ENCODE measurements at places on chromosomes 4 and X.

GRCh38 chr4:16160457-16160856, 65.8 kb downstream of the TAPT1 start:
- no peak for DNase-seq

- no peak for DNase-seq
Measured at GRCh38 chr4:74658116-74658515, 136.2 kb downstream of the BTC start.

- DNase-seq, result peak; percentile 41
Measured at GRCh38 chr4:157664726-157665125, 444.2 kb downstream of the GRIA2 start.

DNA sequence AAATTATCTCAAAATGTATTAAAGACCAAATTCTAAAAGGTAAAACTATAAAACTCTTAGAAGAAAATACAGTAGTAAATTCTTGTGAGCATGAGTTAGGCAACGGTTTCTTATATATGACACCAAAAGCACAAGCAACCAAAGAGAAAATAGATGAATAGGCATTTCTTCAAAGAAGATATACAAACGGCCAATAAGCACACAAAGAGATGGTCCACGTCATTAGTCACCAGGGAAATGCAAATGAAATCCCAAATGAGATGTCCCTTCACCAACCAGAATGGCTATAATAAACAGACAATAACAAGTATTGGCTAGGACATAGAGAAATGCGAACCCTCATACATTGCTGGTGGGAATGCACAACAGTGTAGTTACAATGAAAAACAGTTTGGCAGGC, 44.6 kb downstream of the RAB33A start:
- no peak for DNase-seq

GRCh38 chr4:82776925-82777542, 21.6 kb downstream of the SCD5 start:
- DNase-seq, result no peak

DNA sequence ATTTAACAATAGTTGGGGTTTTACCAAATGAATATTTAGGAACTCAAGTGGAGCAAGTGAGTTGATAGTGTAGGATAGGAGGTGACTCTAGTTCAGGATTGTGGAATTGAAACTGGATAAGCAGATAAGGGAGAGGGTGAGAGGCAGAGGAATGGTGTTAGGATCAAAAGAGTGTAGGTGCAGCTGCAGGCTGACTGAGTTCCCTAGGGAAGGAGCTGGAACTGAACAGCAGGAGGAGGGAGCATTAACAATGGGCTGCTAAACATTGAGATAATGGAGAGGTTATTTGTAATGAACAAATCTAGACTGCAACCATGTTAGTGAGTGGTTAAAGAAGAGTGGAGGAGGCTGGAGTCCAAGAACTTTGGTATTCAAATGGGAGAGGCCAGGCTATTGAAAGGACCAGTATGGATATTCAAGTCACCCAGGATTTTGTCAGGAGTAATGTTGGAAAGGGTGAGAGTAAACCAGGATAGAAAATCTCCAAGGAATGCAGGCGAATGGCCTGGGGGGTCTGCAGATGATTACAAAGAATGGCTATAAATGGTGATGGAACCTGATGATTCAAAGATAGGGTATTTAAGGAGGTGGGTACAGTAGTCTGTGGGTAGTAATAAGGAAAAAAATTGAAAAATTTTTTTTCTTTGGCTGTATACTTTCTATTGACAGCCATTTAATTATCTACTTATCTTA, 497.1 kb upstream of the TENM3 start:
- no peak for DNase-seq

DNA sequence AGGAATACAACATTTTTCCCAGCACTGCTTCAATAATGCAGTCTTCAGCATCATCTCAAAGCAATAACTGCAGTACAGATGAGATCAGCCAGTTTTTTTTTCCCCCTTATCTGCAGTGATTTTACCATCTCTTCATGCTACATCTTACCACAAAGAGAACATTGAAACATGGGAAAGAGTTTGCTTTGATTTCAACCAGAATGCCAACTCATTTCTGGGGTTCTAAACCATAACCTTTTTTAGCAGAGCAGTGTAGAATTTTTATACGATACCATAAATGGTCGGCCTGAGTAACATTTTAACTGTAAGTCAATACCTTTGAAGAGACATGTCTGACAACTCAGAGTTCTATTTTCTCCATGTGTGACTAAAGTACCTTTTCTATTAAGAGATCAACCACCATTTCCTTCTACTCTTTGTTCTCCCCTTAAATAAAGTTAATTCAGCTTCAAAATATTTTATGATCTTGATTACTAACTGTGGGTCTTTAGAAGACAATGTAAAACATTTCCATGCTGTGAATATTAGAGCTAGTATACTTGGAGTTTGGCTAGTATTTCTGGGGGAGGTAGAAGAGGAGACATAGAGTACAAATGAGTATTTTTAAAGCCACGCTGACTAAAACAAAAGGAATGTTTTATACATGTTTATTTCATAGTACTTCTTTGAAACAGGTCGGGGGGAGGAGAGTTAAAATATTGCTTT, 69.1 kb downstream of the TET2 start:
- no peak for DNase-seq

DNA sequence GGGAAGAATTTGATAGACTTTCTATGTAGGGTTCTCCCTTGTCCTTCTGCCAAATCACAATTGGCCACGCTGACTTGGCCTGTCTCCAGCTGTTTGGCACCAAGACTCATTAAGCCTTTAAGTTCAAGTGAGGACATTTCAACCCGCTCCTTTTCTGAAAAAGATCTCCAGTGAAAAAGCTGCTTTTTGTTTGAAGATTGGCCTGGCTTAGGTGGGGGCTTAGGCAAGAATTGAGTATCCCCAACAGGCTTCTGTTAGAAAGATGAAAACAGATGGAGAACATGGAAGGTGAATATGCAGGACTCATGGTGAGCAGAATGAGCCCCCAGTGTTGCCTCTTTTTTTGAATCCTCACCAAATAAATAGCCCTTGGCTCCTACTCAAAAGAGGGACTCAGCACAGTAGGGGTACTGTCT, 28.5 kb upstream of the LIMCH1 start:
- DNase-seq, result no peak

DNA sequence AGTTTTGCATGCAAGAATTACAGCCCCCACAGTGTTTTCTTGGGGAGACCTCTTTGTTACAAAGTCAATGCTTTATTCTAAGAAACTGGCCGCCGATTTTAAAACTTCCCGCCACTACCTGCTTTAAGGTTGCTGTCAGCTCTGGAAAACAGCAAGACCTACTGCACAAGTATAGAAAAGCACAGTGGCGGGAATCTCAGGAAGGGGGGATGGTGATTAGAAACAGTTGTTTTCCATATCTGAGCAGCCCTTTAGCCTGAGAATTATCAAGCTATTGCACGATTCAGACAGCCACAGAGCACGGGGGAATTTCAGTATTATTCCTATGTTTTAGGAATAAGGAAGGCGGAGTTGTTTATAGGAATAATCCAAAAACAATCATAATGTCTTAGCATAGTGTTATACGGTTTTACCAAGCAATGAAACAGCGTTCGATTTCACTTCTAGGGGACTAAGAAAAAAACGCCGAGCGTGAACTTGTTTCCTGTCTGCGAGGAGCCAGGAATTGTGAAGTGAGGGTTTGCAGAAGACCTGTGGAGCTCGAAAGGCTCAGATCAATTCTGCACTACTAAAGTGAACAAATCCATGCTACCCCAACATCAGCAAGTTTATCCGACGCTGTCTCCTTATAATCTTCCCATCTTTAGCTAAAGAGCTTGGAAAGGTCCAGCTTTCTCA, 81.3 kb downstream of the HMGN5 start:
- DNase-seq, result no peak

DNA sequence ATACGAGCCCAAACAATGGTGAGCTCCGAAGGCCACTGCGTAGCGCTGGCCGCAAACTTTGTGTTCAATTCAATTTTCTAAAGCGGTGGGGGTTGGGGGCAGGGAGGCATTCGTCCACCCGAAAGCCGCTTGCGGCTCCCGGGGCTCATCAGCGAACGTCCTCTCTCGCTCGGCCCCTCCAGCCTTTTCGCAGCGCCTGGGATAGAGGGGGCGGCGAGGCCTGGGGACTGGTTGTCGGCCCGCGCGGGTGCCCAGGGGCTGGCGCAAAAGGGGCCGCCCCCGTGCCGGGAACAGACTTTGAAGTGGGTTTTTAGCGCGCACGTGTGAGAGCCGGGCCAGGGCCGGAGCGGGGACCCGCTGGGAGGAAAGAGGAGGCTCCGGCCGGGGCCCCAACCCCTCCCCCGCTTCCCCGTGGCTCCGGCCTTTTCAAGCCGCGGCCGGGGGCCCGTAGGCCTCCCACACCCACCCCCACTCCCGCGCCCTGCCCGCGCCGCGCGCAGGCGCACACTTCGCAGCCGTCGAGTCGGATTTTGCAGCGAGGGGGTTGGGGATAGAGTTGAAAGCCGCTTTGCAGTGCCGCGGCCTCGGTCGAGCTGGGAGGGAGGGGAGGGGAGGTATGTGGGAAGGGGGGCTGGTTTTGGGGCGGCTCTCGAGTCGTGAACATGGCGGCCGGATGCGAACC, 8.3 kb downstream of the ZIC3 start:
- DNase-seq, result no peak

DNA sequence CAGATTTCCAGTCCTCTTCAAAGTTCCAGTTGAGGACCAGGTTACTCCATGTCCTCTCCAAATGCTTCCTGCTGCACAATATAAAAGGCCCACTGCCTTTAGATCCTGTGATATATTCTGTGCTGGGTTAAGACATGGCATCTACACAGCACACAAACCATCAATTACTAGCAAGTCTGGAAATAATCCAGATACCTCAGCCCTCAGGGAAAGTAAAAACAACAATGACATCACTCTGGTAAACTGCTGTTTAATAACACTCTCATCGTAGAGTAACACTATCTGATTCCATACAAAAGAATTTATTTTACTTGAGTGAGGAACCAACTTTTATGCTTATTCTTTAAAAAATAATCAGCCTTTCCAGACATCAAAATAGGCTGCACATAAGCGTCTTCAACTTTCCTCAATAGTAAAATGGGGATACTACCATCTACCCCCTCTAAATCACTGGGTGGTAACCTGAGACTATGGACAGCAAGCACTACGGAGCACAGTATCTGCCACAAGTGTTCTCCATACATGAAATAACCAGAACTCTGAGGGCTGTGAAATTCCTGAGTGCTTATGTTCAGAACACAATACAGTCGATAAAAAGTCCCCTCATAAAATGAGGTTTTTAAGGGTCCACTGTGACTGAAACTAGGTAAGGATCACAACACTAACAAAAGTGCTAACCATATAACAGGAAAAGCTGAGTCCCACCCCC, 53.4 kb downstream of the ABCG2 start:
- DNase-seq, result peak; percentile 26

DNA sequence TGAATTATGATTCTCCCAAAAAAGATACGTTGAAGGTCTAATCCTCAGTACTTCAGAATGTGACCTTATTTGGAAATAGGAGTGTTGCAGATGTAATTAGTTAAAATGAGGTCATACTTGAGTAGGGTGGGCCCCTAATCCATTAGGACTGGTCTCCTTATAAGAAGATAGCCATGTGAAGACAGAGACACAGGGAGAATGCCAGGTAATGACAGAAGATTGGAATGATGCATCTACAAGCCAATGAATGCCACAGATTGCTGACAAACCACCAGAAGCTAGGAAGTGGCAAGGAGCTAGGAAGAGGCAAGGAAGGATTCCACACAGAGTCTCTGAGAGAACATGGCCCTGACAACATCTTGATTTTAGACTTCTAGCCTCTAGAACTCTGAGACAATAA, 7.4 kb upstream of the RPS6KA3 start:
- DNase-seq, result no peak

DNA sequence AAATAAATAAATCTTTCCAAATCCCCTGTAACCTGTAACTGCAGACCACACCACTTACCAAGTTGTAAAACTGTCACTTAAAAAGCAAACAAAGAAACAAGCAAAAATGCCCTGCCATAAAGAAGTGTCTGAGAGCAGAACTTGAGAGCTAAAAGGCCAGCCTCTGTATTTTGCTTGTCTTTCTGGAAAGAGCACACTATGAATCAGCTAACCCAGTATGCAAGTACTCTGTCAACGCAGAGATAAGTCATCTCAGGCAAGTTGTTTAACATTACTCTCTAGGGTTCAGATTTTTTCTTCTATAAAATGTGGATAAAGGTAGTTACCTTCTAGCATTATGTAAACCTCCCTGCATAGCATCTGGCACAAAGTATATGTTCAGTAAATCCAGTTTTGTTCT, 134.8 kb downstream of the HS3ST1 start:
- DNase-seq, result no peak

GRCh38 chr4:88318751-88319350, 34.5 kb upstream of the PPM1K start:
- DNase-seq, result no peak

DNA sequence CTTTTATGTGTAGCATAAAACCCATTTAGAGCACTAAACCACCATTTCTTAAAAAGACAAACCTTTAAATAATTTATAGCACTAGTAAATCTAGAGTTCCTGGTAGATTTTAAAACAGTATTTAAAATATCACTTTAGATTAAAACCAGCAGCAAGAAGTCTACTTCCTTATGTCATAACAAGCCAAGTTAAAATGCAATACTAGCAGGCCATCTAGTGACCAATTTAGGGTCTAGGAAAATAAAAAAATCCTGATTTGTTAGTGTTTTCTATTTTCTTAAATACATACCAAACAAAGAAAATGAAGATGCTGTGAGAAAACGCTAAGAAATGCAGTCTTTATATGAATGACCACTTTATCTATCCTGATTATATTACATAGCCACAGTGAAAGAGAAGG, 53.9 kb downstream of the PAPSS1 start:
- peak; percentile 23 for DNase-seq

DNA sequence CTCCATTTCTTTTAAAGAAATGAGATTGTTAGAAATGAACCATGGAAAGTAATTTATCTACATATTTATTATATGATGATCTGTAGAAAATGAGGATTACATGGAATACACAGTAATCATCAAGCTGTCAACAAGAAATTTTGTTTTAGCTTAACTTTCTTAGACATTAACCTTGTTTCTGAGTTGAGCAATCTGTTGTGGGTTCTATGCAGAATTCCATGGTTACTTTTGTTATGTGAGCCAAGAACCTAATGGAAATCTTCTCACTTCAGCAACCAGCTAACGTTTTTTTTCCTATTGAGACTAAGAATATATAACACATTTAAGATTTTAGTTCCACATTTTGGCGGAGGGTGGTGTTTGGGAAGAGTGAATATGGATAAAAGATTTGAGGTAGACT, 136.1 kb upstream of the SLC4A4 start:
- DNase-seq, result no peak

GRCh38 chr4:137825505-137825904, 293.2 kb upstream of the PCDH18 start:
- DNase-seq, result no peak

- DNase-seq, result no peak
Measured at GRCh38 chr4:56118055-56118454, 169.3 kb downstream of the CEP135 start.

DNA sequence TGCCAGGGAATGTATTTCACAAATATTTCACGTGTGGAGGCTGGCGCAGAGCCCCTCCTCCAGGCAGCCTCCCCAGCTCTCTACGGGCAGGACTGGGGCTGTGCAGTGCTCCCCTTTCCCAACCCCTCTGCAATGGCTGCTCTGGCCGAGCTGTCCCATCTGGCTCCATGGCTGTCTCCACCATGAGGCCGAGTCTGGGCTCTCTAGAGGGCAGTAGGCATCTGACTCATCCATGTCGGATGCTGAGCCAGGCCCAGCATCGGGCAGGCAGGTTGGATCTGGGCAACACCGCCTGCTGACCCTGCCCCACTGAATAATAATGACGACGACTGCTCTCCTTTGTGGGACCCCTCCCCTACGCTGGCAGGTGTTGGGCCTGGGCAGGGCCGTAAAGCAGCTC, 11.0 kb upstream of the SH3TC1 start:
- DNase-seq, result no peak

- DNase-seq, result no peak
Measured at GRCh38 chr4:130080872-130081451, 985.0 kb downstream of the C4orf33 start.

- no peak for DNase-seq
Measured at GRCh38 chrX:104428231-104428630, 137.8 kb upstream of the IL1RAPL2 start.
